ENCODE measurements at places on chromosomes 2 and 18. TPM values are rescaled to one million over a fixed set of nuclear protein-coding genes. Genes with fewer than 3 reads are reported as not detected.
A peak's percentile ranks its signal among the peaks of the same experiment; 100 is the strongest.

GRCh38 chr18:23852236-23853045 lies 162.1 kb upstream of the TTC39C start:
- no peak for DNase-seq

DNA sequence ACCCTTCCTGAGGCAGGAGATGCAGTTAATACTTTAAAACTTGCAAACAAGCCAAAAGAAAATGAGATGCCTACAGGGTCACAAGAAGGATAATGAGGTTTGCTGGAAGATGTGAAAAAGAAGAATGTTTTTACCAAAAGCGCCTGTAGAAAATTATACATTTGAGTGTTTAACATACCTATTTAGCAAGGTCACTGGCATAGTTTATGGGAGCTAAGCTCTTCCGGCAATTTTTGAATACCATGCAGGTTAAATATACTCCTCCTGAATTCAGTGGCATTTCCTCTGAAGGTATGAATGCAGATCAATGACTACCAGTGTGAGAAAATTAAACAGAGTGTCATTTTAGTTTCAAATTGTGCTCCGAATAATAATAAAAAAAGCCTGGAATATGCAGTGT lies 21.2 kb upstream of the MAP3K20 start:
- no peak for DNase-seq

DNA sequence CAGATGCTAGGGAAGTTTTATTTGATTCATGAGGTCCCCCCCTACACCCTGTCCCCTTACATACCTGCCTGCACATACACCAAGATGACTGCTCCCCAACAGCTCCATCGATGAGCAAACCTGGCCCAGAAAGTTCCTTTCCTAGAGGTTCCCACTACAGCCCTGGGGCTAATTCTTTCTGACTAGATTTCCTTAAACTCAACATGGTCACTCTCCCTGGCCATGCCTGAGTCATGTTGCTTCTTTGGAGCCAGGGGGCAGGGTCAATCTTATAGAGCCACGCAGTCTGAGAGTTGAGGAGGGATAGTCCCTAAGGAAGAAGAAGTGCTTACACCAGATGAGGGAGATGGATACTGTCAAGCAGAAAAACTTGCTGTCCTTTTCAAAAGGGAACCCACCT lies 67.7 kb upstream of the GLI2 start:
- no peak for DNase-seq

DNA sequence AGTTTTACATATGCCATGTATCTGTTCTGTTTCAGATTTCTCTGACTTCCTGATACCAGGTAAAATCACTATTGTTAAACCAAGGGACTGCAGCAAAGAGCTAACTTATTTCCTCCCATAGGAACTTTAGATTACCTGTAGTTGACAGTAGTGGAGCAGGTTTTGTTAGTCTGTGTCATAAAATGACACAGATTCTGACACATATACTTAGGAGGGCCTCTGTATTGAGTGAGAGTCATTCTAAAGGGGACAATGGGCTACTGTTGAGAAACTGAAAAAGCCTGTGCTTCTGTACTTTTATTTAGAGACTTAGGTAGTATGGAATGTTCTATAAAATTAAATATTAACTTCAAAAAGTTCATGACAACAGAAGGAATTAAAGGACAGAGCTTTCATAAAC lies 48.2 kb downstream of the KCMF1 start:
- DNase-seq = no peak

DNA sequence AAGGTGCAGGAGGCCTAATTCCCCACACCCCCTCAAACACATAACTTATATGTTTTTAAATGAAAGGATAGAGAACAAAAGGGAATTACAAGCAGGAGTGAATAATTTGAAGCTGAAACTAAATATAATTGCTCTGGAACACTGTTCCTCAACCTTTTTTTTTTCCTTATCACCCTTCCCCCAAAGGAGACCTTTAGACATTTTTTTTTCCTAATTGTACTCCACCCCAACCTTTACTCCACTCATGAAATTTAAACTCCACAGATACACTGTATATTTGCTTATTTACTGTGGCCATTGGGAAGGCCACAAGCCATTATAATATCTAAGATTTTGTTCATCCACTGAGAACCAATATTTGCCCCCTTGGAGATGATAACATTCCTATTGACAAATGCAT lies 45.4 kb upstream of the PELI1 start:
- no peak for DNase-seq

DNA sequence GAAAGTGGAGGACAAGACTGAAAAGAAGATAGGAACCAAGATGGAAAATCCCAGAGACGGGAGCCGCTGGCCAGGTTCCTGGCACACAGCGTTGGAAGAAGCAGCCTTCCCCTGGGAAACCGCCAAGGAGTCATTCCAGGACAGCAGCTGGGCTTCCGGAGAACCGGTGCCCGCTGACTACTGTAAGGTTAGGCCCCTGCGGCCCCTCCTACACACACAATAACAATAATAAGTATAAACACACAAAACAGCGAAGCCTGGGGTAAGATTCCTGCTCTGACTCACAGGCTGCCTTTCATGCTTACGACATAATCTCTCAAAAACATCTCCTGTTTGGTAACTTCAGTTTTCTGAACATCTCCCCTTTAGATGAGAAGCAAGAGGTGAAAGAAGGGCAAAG lies 28.1 kb upstream of the MYCN start:
- DNase-seq = peak; percentile 91

GRCh38 chr18:31093294-31093693 lies 8.9 kb downstream of the DSC2 start:
- DNase-seq = no peak

GRCh38 chr2:120425014-120425413 lies 79.1 kb downstream of the INHBB start:
- no peak for DNase-seq

DNA sequence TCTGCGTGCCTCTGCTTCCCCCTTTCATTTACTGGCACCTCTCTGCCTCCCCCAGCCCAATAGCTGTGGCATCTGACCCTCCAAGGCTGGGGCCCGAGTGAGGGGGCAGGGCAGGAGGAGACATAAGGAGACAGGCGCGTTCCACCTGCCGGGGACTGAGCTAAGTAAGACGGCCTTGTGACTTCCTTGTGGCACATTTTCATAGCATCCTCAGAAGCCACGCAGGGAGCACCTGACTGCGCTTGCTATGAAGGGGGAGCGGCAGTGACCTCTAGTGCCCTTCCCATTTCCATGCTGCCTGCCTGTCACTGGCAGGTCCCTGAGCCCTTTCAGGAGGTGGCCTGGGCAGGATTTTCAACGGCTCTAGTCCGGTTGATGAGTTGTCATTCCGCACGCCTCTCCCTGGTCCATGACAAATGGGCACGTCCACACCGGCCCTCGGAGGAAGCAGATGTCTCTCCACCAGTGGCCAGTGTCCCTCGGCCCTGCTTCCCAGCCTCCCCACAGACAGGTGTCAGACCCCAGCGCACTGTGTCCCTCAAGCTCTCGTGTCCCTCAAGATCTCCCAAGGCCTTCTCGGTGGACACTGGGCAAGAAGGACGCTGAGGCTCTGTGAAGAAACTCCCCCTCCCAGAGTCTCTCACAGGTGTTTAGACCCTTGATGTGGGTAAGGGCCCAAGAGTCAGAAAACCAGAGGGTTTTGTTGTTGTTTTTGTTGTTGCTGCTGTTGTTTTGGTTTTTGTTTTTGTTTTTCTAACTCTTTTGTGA lies 42.7 kb downstream of the CYP26B1 start:
- no peak for DNase-seq

DNA sequence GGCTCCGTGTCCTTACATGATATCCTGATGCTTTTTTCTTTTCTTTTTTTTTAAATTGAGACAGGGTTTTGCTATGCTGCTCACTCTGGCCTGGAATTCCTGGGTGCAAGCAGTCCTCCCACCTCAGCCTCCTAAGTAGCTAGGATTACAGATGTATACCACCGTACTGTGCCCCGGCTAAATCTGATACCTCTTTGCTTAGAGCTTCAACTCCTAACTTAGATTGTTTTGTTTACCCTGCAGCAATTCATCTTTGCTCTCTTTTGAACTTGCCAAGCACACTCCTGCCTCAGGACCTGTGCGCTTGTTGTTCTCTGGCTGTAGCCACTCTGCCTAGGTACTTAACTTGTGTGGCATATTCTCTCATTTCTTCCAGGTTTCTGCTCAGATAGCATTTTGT lies 24.5 kb downstream of the RAB10 start:
- DNase-seq = no peak

GRCh38 chr2:159381574-159381973 lies 95.1 kb upstream of the WDSUB1 start:
- DNase-seq = no peak

DNA sequence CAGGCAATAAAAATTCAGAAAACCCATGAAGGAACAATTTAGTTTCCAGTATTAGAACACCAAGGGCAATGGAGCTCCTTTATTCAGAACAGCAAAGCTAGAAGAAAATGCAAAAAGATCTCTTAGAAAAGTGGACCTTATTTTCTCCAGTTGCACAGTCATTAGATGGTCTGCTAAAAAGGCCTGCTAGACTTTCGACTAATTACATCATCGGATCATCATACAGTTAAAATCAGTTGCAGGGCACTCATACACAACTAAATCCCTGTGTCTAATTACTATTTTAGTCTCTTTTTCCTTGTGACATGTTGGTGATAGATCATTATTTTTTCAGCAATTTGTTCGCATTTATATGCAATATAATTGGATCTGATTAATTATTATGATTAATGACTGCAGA lies 425.3 kb downstream of the NR4A2 start:
- DNase-seq = no peak

- no peak for DNase-seq
Measured at GRCh38 chr2:228866781-228867180, 404.3 kb downstream of the PID1 start.

DNA sequence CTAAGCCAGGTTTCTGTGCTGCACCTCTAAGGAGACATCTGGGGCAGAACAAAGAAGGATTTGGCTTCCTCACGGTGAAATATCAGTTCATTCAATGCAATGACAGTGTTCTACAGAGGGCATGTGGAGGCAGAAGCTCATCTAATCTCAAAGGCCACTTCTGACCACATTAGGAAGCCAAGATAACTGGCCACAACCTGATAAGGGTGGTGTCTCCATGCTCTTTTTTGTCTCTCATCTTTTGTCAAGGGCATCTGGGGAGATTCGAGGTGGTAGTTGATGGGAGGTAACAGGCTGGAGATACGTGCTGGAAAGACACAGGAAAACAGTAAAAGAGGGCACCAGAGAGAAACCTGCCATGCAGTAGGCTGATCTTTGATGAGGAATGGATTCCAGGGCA lies 303.9 kb downstream of the LRATD1 start:
- no peak for DNase-seq

GRCh38 chr2:190488516-190489233 lies 45.8 kb downstream of the NEMP2 start:
- no peak for DNase-seq

DNA sequence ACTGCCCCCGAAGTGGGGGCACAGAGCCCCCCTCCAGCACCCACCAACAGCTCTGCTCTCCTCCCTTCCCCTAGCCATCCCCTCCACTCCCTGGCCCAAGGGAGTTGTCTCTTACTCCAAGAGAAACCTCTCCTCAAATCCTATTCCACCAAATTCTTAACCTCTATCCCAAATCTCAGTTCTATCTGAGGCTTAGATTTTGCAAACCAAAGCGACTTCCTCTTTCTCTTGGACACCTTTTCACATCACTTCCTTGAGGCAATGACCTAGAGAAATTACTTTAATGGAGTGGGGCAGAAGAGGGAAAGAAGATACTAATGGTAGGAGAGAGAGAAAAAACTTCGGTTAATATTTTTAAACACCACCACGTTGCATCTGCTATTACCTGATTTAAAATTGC lies 167.2 kb downstream of the SS18 start:
- no peak for DNase-seq

DNA sequence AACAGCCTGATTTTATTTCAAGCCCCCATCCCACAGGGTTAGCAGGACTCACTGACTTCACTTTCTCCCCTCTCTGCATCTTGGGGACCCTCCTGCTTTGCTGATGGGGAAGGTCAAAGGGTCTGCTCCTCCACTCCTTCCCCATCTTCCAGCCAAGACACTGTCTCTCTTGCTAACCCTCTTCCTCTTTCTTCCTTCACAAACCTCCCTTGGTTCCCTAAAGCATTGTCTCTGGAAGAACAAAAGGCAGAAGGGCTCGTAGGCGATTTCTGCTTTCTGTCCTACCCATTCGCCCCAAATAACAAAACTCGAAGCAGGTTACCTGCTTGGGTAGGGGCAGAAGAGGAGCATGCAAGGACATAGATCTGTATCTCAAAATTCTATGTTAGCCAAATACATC lies 5.5 kb upstream of the SLC4A3 start:
- no peak for DNase-seq

DNA sequence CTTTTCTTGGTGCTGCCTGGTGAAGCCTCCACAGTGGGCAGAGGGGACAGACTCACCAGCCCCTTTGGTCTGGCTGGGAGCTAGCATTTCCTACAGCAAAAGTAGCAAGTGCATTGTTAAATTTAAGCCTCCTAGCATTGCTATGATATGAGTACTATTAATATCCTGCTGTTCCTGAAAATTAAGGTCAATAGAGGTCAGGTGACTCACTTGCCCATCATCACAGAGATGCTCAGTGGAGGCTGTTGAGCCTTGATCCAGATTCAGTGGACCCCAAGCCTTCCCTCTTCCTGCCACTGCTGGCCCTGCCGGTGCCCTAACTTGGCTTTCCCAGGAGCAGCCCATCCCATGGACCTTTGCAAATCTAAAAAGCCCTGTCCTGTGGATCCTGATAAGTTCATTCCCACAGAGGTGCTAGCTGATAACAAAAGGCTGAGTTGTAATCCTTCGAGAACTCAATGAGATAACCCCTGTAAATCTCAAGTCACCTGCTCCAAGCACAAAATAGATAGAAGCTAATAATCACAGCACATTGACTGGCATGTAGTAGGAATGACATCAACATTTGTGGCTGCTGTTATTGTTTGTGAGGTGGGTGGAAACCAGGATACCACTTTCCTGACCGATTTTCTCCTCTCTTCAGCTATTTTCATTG lies 84.4 kb downstream of the THNSL2 start:
- DNase-seq = no peak

- no peak for DNase-seq
Measured at GRCh38 chr2:208015475-208015874, 9.9 kb downstream of the PLEKHM3 start.

- DNase-seq = no peak
Measured at GRCh38 chr18:55300421-55300935, 287.5 kb downstream of the TCF4 start.

UCN gene
- 0.53 TPM for total RNA-seq

KCNJ13 gene
- total RNA-seq = 0.12 TPM

KCNE4 gene
- 2.4 TPM for total RNA-seq

NAT8 gene
- total RNA-seq = not detected

TMEFF2 gene
- 5.0 TPM for total RNA-seq

ALLC gene
- total RNA-seq = not detected

LHCGR gene
- not detected for total RNA-seq

MOGAT1 gene
- total RNA-seq = not detected

FBXO48 gene
- total RNA-seq = 0.72 TPM

ITPRIPL1 gene
- total RNA-seq = not detected

CD207 gene
- not detected for total RNA-seq

ADGRF3 gene
- 0.02 TPM for total RNA-seq

ZNF396 gene
- 3.1 TPM for total RNA-seq

SIX3 gene
- total RNA-seq = not detected

DSC1 gene
- total RNA-seq = not detected

STK17B gene
- total RNA-seq = 15.9 TPM

SCTR gene
- not detected for total RNA-seq

CHRNG gene
- total RNA-seq = not detected

PIEZO2 gene
- total RNA-seq = 8.9 TPM

GEN1 gene
- 8.7 TPM for total RNA-seq

APLF gene
- 2.1 TPM for total RNA-seq

Data from H4 (cell line).